NCI-H524 (cell line): ENCODE measurements at places on chromosomes 2 and 18.
A peak's percentile ranks its signal among the peaks of the same experiment; 100 is the strongest.

- DNase-seq, result no peak
Observed at GRCh38 chr2:236584521-236585384, 15.1 kb downstream of the ACKR3 start.

DNA sequence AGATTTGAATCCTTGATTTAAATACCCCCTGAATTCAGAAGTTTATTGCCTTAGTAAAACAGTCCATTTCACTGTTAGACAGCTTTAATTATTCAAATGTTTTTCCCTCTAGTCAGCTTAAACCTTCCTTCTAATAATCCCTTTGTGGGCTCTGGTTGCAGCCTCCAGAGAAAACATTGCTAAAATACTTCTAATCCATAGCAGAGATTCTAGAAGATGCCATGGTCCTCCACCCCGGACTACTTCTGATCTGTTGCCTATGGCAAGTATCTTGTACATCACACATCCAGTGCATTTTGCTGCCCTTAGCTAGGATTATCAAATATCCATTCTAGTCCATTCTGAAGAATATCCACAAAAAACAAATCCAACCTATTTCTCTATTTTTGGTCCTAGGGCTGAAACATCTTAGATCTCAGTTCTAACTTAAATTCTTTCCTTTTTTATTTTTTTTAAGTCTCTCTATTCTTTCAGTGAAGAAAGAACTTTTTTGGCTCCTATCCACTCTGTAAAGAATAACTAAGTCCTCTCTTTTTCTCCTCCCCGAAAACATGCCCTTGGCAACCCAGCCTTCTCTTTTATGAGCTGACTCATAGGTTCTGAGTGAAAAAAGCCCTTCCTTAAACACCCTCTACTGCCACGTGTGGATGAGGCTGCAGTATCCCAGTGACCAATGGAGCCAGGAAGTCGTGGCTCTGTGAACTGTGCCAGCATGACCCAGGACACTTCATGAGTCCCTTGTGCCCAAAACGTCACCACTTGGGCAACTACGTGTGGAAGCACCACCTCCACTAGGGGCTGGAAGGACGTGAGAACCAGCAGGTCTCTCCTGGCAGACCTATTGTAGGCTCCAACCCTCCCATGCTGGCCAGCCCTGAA lies 349.8 kb downstream of the TNS1 start:
- no peak for DNase-seq

- no peak for DNase-seq
Observed at GRCh38 chr18:26456070-26456491, 92.3 kb downstream of the KCTD1 start.

GRCh38 chr2:177026253-177026652 lies 186.3 kb upstream of the HNRNPA3 start:
- no peak for DNase-seq

DNA sequence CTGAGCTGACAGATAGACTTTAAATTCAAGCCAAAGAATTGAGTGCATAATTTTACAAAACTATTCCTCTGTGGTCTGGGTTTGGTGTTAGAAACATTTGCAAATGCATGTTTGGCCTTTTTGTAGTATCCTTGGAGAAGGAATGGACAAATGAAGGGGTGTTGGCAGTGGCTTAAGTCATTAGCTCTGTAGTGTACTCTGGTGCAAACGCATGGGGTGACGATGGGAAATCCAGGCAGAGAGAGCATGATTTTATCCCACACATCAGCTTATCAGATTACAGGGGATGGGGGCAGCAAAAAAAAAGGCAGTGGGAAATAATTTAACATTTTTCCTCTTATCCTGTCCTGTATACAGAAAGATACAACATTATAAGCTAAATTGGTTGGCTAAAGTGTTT lies 320.6 kb downstream of the ZNF516 start:
- no peak for DNase-seq

DNA sequence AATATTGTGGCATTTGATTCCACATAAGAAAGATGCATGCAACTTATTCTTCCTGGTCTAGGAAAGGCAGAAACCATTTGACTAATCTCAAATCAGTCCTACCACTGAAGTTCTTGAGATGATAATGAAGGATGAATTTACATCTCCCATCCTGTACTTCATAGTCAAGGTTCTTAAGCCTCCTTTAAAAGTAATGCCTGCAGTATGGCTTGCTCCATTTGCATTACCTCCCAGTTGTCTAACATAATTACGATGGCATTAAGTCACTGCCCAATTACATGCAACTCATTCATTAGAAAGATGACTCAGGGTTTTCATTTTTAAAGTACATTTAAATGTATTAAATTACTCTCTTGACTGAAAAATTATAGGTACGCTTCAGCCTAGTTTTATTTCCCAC lies 32.2 kb downstream of the THADA start:
- DNase-seq, result no peak

GRCh38 chr2:232024457-232024856 lies 62.9 kb downstream of the DIS3L2 start:
- peak; percentile 82 for DNase-seq

- no peak for DNase-seq
Observed at GRCh38 chr2:70728128-70728527, 39.9 kb downstream of the ADD2 start.

GRCh38 chr18:28204154-28204553 lies 27.2 kb upstream of the CDH2 start:
- no peak for DNase-seq

- DNase-seq, result no peak
Observed at GRCh38 chr18:72768681-72769229, 99.0 kb downstream of the NETO1 start.

DNA sequence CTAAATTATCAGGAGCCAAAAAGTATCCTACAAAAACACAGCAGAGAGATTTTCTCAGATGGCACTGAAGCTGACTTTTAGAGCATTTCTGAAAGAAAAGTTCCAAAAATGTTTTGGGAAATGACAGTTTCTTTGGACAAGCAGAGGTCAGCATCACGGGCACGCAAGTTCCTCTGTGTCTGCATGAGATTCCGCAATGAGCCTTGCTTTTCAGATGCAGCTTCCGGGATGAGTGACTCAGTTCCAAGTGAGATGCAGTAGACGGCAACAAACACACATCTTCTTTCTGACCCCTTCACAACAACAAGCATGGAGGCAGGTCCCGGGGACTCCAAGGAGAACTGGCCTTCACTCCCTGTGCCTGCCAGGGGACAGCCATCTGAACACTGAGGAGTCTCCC lies 76.6 kb downstream of the EIPR1 start:
- no peak for DNase-seq

- no peak for DNase-seq
Observed at GRCh38 chr2:46825939-46826568, 89.6 kb downstream of the MCFD2 start.

- no peak for DNase-seq
Observed at GRCh38 chr18:13461469-13461868, 242.9 kb downstream of the LDLRAD4 start.

- no peak for DNase-seq
Observed at GRCh38 chr2:102335871-102336366, 19.7 kb upstream of the IL18R1 start.
